ENCODE measurements at places on chromosomes 16 and 17.

DNA sequence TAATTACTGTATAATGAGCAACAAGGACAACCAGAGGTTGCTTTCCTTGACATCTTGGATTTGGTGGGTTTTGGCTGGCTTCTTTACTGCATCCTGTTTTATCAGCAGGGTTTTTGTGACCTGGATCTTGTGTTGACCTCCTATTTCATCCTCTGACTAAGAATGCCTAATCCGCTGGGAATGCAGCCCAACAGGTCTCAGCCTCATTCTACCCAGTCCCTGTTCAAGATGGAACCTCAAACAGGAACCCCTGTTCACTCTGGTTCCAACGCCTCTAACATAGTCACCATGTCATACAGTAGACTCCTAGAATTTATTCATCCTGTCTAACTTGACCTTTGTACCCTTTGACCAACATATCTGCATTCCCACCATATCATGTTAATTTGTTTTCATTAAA is 183.8 kb upstream of the SOX9 start:
- DNase-seq, result no peak

DNA sequence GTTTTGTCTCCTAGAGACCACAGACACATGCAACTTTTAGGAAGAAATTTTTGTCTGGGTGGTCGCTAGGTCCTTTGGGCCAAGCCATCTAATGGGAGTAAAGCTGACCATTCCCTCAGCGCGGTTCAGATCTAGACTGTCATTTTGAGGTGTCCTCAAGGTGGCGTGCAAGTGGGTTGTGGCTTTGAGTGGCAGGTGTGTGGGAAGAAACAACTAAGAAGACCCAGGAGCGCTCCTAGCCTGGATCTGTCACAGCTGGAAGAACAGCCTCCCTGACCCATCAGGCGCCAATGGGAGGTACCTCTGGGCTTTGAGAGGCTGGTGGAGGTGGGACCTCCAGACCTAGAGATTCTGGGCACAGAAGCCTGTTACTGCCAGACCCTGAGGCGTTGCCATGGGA is 645.1 kb downstream of the KCNJ18 start:
- DNase-seq, result no peak

DNA sequence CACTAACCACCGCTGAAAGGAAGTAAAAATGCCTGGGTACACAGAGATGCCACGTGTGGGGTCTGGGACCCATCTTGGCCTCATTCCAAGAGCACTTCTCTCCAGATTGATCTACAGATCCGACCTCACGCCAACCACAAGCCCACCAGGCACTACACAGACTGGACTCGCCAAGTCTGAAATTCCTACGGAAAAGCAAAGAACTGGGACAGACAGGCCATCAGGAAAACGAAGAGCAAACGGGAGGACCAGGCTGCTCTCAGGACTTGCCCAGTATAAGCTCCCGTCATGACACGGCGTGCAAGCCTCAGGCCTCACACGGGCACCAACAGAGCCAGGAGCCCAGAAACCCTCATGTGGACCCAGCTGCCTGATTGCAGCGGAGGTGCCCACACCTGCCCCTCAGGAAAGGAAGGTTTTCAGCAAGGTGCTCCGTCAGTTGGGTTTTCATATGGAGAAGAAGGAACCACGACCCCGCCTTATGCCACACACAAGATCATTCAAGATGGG is 20.1 kb upstream of the C16orf95 start:
- DNase-seq, result no peak

GRCh38 chr16:70653406-70653805 is 7.0 kb downstream of the IL34 start:
- no peak for DNase-seq

DNA sequence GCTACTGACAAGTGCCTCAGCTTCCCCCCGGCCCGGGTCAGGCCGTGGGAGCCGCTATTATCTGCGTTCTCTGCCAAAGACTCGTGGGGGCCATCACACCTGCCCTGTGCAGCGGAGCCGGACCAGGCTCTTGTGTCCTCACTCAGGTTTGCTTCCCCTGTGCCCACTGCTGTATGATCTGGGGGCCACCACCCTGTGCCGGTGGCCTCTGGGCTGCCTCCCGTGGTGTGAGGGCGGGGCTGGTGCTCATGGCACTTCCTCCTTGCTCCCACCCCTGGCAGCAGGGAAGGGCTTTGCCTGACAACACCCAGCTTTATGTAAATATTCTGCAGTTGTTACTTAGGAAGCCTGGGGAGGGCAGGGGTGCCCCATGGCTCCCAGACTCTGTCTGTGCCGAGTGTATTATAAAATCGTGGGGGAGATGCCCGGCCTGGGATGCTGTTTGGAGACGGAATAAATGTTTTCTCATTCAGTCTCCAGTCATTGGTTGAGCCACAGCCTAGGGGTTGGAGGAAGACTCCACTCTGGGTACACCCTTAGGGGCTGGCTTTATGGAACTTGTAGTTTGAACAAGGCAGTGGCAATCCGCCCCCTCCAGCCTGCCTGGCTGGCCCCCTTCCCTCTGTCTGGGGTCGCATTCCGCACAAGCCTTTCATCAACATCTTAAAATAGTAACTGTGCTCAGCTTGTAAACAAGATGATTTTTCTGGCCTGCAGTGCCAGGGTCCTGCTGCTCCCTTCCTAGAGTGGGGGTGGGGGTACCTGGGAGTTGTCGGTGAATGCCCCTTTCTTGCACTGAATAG is 4.1 kb downstream of the SYNGR2 start:
- DNase-seq, result no peak

GRCh38 chr17:34156401-34156740 is 98.7 kb upstream of the CCL2 start:
- DNase-seq, result no peak

DNA sequence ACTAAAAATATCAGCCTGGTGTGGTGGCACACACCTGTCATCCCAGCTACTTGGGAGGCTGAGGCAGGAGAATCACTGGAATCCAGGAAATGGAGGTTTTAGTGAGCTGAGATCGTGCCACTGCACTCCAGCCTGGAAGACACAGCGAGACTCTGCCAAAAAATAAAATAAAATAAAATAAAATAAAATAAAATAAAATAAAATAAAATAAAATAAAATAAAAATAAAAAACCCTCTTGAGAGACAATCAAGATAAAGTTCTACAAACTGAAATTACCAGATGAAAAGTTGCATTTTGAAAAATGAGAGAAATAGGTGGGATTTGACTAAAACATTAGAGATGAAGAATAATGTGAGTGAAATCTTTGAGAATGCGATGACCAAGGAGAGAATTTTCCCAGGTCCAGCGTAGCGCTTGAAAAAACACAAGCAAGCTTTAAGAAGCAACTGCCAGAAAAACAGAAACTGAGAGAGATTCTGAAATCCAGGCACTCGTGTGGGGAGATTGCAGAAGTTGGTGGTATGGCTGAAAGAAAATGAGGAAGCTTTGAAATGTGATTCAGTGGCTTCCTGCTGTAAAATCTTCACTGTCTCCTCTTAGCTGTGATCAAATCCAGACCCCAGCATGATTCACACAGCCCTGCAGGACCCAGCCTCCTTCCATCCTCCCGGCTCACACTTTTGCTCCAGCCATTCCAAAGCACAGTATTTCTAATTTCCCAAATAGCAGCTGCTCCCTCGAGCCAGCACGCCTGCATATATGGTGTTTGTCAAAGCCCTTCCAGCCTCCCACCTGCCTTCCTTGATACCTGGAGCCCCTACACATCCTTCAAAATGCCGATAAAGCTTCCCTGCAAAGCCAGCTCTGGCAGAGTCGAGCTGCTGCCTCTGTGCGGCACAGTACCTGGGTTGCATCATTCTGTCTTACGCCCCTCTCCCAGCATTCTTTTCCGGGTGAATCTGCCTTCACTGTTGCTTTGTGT is 8.2 kb upstream of the CD300E start:
- DNase-seq, result no peak

DNA sequence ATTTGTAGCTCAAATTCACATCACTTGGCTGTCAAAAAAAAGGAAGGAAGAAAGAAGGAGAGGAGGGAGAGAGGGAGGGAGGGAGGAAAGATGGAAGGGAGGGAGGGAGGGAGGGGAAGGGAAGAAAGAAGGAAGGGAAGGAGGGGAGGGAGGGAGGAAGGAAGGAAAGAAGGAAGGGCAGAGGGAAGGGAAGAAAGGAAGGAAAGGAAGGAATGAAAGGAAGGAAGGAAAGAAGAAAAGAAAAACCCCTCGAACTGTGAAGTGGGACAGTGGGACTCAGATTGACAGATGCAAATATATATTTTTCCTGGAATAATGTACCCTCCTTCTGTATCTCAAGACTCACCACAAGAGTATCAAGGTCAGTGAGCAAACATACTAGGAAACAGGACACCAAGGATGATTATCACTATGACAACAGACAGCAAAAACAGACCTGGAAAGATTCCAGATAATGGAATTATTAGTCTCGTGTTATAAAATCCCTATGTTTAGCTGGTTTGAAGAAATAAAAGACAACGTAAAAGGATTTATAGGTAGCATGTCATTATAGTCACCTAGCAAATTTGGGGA is 24.2 kb upstream of the ABCA3 start:
- DNase-seq, result no peak

- DNase-seq, result no peak
These were observed 15.0 kb downstream of the CUEDC1 start for GRCh38 chr17:57940231-57940630.

- no peak for DNase-seq
These were observed 3.9 kb downstream of the UNC119 start for GRCh38 chr17:28548417-28549130.

DNA sequence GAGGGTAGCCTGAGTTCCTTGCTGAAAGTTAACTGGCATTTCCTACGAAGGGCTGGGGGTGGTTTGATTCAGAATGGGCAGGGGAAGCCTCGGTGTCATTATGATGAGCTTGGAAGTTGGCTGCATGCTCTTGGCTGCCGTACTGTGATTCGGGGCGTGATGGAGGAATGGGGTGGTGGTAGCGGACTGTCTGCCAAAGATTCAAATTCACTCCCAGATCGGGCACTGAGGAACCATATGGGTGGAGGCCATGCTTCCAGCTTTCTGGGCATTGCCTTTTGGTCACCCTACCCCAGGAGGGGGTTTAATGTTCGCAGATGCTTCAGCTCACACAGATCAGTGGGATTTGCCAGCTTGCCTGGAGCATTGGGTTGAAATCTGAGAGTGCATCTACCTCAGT is 492.8 kb upstream of the EEF2KMT start:
- DNase-seq, result no peak

DNA sequence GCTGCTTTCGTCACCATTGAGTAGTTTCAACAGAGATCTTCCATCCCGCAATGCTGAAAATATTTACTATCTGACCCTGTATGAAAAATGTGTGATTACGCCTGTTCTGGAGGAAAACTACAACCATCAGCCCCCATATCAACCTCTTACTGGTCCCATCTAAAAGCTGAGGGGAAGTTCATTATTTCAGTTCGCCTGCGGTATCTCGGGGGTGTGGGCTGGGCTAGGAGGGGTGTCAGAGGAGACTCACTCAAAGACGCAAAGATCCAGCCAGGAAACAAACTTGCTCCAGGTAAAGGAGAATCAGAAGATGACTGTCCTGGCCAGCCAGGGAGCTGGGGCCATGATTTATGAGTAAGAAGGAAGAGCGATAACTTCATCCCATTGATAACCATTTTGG is 13.7 kb downstream of the CACNG1 start:
- DNase-seq, result no peak

DNA sequence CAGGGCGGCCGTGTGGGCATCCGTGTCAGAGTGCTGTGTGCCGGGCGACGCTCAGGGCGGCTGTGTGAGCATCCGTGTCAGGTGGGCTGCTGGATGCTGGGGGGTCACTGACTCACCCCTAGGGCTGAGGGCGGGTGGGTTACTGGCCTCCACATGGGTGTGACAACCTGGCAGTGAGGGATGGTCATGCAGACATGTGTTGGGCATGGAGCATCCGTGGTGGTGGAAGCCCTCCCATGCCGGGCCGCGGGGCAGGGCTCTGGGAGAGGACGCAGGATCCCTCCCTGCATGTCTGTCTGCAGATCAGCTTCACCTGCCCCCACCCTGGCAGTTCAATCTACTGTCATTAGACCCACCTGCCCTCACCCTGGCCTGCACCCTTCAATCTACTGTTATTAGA is 56.3 kb downstream of the METRNL start:
- no peak for DNase-seq

DNA sequence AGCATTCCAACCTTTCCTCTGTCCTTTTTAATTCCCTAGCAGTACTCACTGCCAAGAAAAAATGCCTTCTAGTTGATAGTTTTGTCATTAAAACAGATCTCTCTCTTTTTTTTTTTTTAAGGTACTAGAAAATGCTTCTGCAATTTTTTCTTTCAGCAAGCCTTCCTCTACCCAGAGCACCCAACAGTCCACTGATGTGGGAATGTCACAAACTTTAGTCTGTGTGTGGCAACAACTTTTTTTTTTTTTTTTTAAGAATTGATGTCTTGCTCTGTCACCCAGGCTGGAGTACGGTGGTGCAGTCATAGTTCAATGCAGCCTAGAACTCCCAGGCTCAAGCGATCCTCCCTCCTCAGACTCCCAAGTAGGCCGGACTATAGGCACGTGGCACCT is 34.7 kb downstream of the CDRT15 start:
- DNase-seq, result no peak

DNA sequence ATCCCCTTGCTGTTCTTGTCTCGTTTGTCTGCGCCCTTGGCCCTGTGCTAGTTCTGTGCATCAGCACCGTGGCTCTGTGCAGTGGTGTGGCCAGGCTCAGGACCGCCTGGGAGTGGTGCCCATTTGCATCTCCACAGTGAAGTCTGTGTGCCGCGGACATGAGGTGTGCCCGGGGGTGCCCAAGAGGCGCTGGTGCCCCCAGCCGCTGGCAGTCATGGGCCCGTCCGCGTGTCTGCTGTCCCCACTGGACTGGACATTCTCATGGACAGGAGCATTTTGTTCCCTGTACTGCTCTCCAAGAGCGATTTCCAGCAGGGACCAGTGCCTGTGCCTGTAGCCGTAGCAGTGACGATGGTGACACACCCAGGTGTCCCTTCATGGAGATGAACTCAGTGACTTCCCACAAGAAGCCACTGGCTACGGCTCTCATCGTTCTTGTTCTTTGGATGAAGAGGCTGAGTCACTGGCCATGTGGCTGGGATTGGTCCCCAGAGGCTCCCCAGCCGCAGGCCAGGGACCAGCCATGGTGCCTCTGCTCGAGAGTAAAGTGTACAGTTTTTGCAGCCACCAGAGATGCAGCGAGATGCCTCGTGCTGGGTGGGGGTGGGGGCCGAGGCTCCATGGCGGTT is 13.0 kb upstream of the MC1R start:
- DNase-seq, result no peak

GRCh38 chr17:19017804-19018599 is 13.4 kb upstream of the FAM83G start:
- DNase-seq, result no peak

- DNase-seq, result no peak
These were observed 226.2 kb downstream of the CCDC182 start for GRCh38 chr17:57518587-57519581.

- no peak for DNase-seq
These were observed 18.9 kb downstream of the SLC5A10 start for GRCh38 chr17:18970582-18971480.

DNA sequence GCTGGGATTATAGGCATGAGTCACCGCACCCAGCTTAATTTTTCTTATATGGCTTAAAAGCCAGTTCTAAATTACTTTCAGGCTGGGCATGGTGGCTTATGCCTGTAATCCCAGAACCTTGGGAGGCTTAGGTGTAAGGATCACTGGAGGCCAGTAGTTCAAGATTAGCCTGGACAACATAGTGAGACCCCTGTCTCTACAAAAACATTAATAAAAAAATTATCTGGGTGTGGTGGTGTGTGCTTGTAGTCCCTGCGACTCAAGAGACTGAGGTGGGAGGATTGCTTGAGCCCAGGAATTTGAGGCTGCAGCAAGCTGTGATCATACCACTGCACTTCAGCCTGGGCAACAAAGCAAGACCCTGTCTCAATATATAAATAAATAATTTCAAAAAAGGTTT is 10.8 kb upstream of the SMARCD2 start:
- DNase-seq, result no peak
